GF-D8 (cell line): ENCODE measurements at places on chromosomes 5 and 9.
A peak's percentile ranks its signal among the peaks of the same experiment; 100 is the strongest.

DNA sequence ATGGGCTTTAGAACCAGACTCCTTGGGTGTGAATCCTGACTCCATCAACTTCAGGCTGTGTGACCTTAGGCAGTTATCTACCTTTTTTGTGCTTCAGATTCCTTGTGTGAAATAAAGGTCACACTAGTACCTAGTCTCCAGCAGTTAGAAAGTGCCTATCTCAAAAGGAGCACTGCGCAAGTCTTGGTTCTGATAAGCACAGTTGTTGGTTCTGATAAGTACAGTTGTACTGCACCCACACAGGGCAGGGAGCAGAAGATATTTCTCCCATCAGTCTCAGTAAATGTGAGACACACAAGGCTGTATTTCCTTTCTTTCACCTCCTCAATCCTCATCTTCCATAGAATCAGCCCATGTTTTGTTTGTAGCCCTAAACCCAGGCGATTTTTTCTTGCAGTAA, 116.6 kb upstream of the DPYSL3 start:
- no peak for DNase-seq

GRCh38 chr5:158419186-158419585, 560.2 kb upstream of the CLINT1 start:
- DNase-seq, result no peak

DNA sequence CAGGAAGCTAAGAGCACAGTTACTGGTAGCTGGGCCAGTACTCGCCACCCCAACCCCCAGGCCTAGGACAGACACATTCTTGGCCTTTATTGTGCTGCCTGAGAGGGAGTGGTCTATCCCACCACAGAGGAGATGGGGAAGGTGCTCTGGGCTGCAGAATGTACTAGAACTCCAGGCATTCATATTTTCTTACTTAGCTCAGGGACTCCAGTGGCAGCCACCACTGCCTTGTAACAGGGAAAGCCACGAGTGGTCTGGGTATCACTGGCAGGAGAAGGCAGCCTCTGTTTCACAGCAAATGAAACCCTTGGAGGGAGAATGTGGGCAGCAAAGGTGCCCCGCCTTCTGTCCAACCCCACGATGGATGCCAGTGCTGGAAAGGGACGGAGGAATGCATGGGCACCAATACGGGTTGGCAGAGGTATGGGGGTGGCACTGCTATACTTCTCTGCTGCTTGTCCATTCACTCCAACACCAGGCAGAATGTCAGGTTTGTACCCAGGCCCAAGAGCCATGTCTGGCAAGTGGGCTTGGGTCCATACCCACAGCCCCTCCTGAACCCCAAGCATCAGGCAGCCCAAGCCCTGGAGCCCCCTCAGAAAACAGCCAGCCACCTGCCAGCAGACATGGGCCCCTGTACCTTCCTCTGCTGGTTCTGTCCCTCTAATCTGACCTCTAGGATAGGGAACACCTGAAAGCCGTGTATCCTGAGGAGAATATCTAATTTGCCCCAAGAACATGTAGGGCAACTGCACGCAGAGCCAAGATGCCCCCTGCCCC, 4.6 kb downstream of the SEPTIN8 start:
- no peak for DNase-seq

GRCh38 chr9:134325813-134326723, at the start of gene RXRA:
RXRA (plus strand) TSS chr9:134326455; CDS start chr9:134326632, 177 bp downstream.
- peak; percentile 45 for DNase-seq

- no peak for DNase-seq
Observed at GRCh38 chr9:6024035-6024554, 8.7 kb upstream of the RANBP6 start.

DNA sequence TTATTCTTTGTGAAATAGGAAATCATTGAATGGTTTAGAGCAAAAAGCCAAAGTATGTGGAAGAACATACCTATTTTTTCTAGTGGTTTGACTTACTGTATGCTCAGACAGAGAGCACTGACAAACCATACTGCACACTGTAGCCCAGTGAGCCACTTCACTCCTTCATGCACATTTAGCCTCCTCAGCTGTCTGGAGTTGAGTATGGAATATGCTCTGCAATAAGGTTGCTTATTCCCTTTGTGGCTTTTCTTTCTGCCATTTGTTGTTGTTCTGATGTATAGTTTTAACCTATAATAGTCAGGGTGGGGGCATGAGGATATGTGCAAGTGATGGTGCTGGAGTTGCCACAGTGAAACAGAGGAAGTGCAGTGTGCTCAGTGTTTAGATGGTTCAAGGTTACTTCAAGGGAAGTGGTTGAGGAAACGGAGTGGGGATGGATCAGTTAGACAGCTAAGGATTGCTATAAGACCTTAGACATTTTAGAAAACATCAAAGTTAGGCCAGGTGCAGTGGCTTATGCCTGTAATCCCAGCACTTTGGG, 100.7 kb downstream of the CDC42SE2 start:
- no peak for DNase-seq
